ENCODE measurements at places on chromosomes 16 and 17. TPM values are rescaled to one million over a fixed set of nuclear protein-coding genes. Genes with fewer than 3 reads are reported as not detected.

DNA sequence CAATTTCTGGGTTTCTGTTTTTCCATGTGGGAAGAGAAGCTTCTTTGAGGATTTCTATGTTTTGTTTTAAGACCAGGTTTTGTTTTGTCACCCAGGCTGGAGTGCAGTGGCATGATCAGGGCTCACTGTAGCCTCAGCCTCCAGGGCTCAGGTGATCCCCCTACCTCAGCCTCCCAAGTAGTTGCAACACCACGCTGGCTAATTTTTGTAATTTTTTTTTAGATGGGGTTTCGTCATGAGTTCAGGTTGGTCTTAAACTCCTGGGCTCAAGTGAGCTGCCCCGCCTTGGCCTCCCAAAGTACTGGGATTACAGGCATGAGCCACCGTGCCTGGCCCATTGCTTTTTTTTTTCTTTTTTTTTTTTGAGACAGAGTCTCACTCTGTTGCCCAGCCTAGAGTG is 25.5 kb upstream of the TAOK1 start:
- no peaks in the 10 kb centered on the region for H3K27me3 ChIP-seq
- no peak overlapping the region for H3K4me3 ChIP-seq
- DNase-seq: no peak
- no peaks in the 10 kb centered on the region for H3K4me1 ChIP-seq
- no peak overlapping the region for H3K27ac ChIP-seq

GRCh38 chr16:26344976-26345375 is 653.2 kb downstream of the HS3ST4 start:
- H3K4me1 ChIP-seq: no peaks in the 10 kb centered on the region
- H3K27me3 ChIP-seq: no peaks in the 10 kb centered on the region
- H3K36me3 ChIP-seq: no peaks in the 10 kb centered on the region
- no peak for DNase-seq

DNA sequence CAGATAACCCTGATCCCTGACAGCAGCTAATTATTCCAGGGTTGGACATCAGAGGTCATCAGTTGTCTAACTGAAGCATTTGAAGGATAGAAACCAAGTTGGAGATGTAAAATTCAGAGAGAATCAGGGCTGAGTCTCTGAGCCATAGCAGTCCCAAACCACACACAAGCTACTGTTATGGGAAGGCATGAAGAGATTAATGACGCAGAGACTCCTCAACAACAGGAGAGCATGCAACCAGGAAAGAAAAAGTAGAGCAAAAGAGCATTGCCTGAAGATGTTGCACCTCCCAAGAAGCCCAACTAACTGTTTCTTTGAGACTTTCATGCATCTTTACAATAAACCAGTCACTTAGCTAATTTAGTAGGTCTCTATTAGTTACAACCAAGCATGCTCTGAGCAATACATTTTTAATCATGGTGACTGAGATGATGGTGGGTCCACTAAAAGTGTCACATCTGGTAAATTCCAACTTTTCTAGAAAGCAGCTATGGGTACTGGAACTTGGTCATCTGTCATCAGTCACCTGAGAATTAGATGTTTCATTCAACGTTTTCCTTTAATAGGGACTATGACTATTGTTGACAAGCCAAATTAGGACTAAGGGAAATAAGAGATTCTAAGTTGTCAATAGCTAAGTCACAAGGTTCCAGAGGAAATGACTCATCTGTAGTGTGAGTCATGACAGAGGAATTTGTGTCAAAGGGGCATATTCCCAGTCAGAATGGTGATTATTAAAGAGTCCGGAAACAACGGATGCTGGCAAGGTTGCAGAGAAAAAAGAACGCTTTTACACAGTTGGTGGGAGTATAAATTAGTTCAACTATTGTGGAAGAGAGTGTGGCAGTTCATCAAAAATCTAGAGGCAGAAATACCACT is 239.8 kb downstream of the CHD9NB start:
- no peaks in the 10 kb centered on the region for H3K27me3 ChIP-seq
- H3K36me3 ChIP-seq: no peaks in the 10 kb centered on the region
- H3K4me3 ChIP-seq: no peak overlapping the region
- DNase-seq: no peak

DNA sequence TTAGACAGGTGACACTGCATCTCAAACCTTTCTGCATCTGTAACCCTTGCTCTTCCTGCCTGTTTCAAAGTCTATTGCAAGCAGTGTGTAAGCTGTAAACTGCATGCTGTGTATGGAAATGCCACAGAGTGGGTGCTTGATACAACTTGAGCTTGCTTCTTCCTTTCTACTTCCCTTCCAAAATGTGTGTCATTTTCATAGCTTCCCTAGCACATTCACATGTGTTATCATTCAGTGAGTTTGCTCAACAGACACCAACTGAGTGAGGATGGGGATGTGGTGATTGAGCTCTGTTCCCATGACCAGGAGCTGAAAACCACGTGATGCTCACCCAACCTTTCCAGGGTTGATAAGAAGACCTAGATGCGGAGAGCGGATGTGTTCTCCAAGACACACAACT is 111.1 kb downstream of the VAT1L start:
- no peaks in the 10 kb centered on the region for H3K4me1 ChIP-seq
- DNase-seq: no peak
- H3K27me3 ChIP-seq: no peaks in the 10 kb centered on the region
- H3K4me3 ChIP-seq: no peak overlapping the region
- no peak overlapping the region for H3K27ac ChIP-seq
- no peaks in the 10 kb centered on the region for H3K36me3 ChIP-seq

- no peak for DNase-seq
- no peaks in the 10 kb centered on the region for H3K36me3 ChIP-seq
- H3K27me3 ChIP-seq: no peaks in the 10 kb centered on the region
- peaks cover 34% of the 10 kb centered on the region for H3K4me1 ChIP-seq
Observed at GRCh38 chr16:19753815-19754643, 36.0 kb downstream of the IQCK start.

DNA sequence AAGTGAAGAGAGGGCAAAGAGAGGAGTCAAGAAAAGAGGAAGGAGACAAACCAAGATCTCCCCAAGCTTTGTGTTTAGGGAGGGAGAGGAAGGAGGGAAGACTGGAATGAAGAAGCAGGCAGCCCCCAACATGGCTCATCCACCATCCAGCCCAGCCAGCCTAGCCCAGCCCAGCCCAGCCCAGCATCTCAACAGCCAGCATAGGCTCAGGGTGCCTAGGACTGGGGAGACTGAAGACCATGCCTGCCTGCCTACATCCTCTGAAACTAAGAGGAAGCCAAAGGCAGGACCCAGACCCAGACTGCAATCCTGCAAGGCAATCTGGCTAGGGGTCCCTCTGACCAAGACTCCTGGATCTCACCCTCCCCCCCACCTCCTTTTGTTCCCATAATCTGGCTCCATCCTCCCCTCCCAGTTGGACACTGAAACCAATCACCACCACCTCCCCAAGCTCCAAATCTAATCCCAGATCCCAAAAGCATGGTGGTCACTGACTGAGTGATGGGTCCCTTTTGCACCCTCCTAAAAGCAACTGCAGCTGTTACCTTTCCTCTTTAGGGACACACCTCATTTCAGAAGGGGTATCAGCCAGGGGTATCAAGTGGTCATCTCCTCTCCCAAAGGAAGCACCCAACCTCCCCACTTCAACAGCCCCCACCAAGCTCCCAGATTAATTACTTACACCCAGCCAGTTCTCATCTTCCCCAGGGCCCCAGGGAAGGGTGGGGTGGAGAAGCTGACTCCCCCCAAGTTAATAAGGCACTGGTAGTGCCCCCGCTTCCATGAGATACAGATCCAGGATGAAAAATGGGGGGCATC is 1.2 kb downstream of the HDAC5 start:
- H3K27me3 ChIP-seq: no peaks in the 10 kb centered on the region
- H3K4me1 ChIP-seq: peaks cover 35% of the 10 kb centered on the region
- no peak for DNase-seq
- H3K27ac ChIP-seq: peak overlapping the region; percentile 94
- H3K4me3 ChIP-seq: peak overlapping the region; percentile 99
- H3K36me3 ChIP-seq: no peaks in the 10 kb centered on the region

GRCh38 chr16:80931801-80932707 is 74.6 kb downstream of the CMC2 start:
- no peaks in the 10 kb centered on the region for H3K36me3 ChIP-seq
- peak; percentile 73 for DNase-seq
- peak overlapping the region; percentile 85 for H3K27ac ChIP-seq
- peak overlapping the region; percentile 55 for H3K4me3 ChIP-seq
- no peaks in the 10 kb centered on the region for H3K27me3 ChIP-seq

GRCh38 chr16:9556949-9557665 is 465.7 kb downstream of the HAPSTR1 start:
- H3K4me1 ChIP-seq: no peaks in the 10 kb centered on the region
- no peaks in the 10 kb centered on the region for H3K36me3 ChIP-seq
- H3K4me3 ChIP-seq: no peak overlapping the region

- H3K36me3 ChIP-seq: no peaks in the 10 kb centered on the region
- no peak overlapping the region for H3K4me3 ChIP-seq
- no peak for DNase-seq
Observed at GRCh38 chr17:57187391-57187790, 68.9 kb upstream of the MSI2 start.

DNA sequence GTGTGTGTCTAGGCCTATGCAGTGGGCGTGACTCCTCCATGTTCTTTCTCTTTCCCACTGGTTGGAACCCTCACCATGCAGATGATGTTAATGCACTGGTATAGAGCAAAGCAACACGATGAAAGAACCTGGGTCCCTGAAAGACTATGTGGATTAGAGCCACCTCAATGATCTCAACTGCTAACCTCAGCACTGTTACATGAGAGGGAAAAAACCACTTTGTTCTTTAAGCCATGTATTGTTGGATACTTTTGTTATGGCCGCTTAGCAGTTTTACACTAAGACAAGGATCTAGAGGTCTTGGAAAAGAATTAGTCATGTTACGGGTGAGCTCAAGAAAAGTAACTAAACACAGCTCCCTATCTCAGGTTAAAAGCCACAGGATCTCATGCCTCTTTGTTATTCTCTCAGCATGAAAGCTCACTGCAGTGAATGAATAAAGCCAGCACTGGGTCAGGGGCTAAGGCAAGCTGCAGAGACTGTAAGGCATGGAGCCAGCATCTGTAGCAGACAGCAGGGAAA is 56.6 kb upstream of the RBBP6 start:
- no peaks in the 10 kb centered on the region for H3K36me3 ChIP-seq
- no peaks in the 10 kb centered on the region for H3K4me1 ChIP-seq
- no peak overlapping the region for H3K4me3 ChIP-seq
- DNase-seq: no peak
- H3K27me3 ChIP-seq: no peaks in the 10 kb centered on the region

The KCNAB3 gene
- total RNA-seq: 0.32 TPM

The UBN1 gene
- total RNA-seq: 77.9 TPM

The UTS2R gene
- 21.9 TPM for total RNA-seq

All from heart left ventricle (tissue), 16 donors.